ENCODE measurements at places on chromosomes 1 and 21.

GRCh38 chr1:61142726-61143500, 60.6 kb downstream of the NFIA start:
- DNase-seq, result no peak

DNA sequence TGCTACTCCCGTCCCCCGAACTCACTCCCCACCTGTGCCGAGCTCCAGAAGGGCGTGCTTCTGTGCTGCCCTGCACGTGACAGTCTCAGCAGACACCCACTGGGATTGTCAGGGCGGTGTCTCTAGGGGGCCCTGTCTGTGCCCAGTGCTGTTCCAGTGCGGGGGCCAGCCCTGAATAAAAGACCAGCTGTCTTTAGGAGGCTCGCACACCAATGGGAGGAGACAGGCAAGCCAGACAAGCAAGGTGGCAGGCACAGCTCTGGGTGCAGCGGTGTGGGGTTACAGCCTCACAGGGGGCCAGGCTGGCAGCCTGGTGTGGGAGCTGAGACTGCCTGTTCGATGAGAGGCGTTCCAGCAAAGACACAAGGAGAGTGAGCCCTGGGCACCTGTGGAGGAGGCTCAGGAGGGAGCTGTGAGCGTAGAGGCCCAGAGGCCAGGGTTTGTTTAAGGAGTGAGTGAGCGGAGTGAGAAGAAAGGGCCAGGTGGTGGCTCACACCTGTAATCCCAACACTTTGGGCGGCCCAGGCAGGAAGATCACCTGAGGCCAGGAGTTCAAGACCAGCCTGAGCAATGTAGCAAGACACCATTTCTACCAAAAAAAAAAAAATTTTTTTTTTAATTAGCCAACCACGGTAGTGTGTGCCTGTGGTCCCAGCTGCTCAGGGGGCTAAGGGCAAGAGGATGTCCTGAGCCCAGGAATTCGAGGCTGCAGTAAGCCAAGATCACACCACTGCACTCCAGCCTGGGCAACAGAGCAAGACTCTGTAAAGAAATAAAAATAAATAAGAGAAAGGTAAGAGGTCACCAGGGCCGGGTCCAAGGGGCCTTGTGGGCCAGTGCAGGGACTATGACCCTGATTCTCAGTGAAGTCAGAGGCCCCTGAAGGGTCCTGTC, 48.2 kb upstream of the ARHGEF16 start:
- DNase-seq, result no peak

- DNase-seq, result no peak
These were observed 660.6 kb upstream of the B3GALT2 start for GRCh38 chr1:193846876-193847604.

DNA sequence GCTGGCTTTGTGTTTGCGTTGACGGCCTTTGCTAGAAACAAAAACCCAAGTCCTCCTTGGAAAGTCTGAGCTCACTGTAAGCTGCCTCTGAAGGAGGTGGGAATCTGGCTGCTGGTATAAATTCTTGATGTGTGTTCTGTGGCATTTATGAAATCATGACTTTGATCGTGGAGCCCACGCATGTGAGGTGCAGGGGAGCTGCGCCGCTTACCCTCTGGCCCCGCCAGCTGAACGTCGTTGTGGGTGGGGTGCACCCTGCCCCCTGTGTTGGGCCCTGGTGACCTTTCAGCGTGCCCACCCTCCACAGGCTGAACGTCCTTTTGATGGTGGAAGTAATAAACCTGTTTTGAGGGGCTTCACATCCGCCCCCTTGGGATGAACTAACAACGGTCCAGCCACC, 21.2 kb upstream of the DIP2A start:
- DNase-seq, result no peak

GRCh38 chr1:54815086-54815876, 14.2 kb upstream of the TTC22 start:
- no peak for DNase-seq

- DNase-seq, result no peak
These were observed 135.1 kb downstream of the ADAMTS1 start for GRCh38 chr21:26710155-26710554.

- no peak for DNase-seq
These were observed 164.4 kb downstream of the DYRK1A start for GRCh38 chr21:37530901-37531351.

GRCh38 chr1:246210756-246211155, 296.3 kb downstream of the SMYD3 start:
- DNase-seq, result no peak

Measured in activated CD4-positive, alpha-beta T cell treated with anti-CD3 and anti-CD28 coated beads, Interleukin-2, Interleukin-6, amounts not matched to agents 100 ng/mL and 50 ng/mL, durations not matched to agents 16 hours and 8 hours (primary cell).